A549 treated with CORT108297 at 1 μM for 4 hours (cell line): ENCODE measurements at places on chromosomes 3 and 15. TPM values are rescaled to one million over a fixed set of nuclear protein-coding genes. Genes with fewer than 3 reads are reported as not detected.

TMEM207 gene
- total RNA-seq = not detected in 5 replicates

CMTM6 gene
- 36.4 to 45.0 TPM (median 40.3 TPM) in 5 replicates for total RNA-seq

SLC6A1 gene
- not detected in 5 replicates for total RNA-seq

FAM107A gene
- not detected in 5 replicates for total RNA-seq

UBAP1L gene
- total RNA-seq = 0.53 to 1.1 TPM (median 0.91 TPM) in 5 replicates

PPIB gene
- 765 to 823 TPM (median 809 TPM) in 5 replicates for total RNA-seq

GOLGA8S gene
- total RNA-seq = 0.13 to 0.18 TPM (median 0.16 TPM) in 5 replicates

OCA2 gene
- 0.05 to 0.24 TPM (median 0.15 TPM) in 5 replicates for total RNA-seq

SMCO1 gene
- 0.03 TPM in 1 of 5 replicates, not detected in the others for total RNA-seq

NRROS gene
- total RNA-seq = 0.05 TPM in 1 of 5 replicates, not detected in the others

ZNF501 gene
- total RNA-seq = not detected in 5 replicates

SPATA12 gene
- 0.32 to 0.53 TPM (median 0.47 TPM) in 5 replicates for total RNA-seq

ATP8B4 gene
- 0.50 to 0.94 TPM (median 0.69 TPM) in 5 replicates for total RNA-seq

EDEM1 gene
- total RNA-seq = 16.1 to 19.6 TPM (median 17.5 TPM) in 5 replicates

CFAP91 gene
- 0.22 to 0.56 TPM (median 0.23 TPM) in 5 replicates for total RNA-seq

TMEM266 gene
- total RNA-seq = 0.05 to 0.13 TPM (median 0.09 TPM) in 4 of 5 replicates, not detected in the other
